ENCODE measurements at places on chromosomes 13 and 19. TPM values are rescaled to one million over a fixed set of nuclear protein-coding genes. Genes with fewer than 3 reads are reported as not detected.

GRCh38 chr19:45954156-45954555 is 19.5 kb downstream of the NOVA2 start:
- H3K27me3 ChIP-seq: no peaks in the 10 kb centered on the region
- no peak overlapping the region for H3K4me3 ChIP-seq
- H3K4me1 ChIP-seq: peaks cover 6% of the 10 kb centered on the region
- no peak overlapping the region for H3K27ac ChIP-seq

GRCh38 chr19:7346488-7346971 is 2.2 kb upstream of the ARHGEF18 start:
- H3K27me3 ChIP-seq: no peaks in the 10 kb centered on the region
- no peaks in the 10 kb centered on the region for H3K36me3 ChIP-seq
- no peaks in the 10 kb centered on the region for H3K4me1 ChIP-seq
- H3K4me3 ChIP-seq: no peak overlapping the region

DNA sequence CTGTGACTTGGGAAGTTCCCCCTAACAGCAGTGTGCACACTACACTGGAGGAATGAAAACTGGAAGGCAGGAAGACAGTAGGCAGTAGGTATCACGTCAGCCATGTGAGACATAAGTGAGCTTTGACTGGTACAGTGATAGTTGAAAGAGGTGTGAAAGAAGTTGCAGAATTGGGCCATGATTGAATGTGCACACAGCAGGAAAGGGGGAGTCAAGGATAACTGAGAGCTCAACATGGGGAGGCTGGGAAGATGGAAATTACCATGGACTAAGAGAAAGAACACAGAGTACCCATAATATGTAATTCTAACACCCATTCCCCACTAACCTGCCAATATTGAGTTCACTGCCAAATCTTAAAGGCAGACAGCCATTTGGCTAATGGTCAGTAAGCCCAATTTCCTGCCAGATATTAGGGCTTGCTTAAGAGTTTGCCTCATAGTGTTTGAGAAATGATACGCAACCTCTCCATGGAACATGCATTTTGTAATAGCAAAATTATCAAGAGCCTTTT is 321.7 kb downstream of the DCT start:
- DNase-seq: no peak
- H3K27me3 ChIP-seq: no peaks in the 10 kb centered on the region
- no peaks in the 10 kb centered on the region for H3K36me3 ChIP-seq
- H3K4me1 ChIP-seq: peaks cover 7% of the 10 kb centered on the region
- no peak overlapping the region for H3K4me3 ChIP-seq
- H3K27ac ChIP-seq: no peak overlapping the region

DNA sequence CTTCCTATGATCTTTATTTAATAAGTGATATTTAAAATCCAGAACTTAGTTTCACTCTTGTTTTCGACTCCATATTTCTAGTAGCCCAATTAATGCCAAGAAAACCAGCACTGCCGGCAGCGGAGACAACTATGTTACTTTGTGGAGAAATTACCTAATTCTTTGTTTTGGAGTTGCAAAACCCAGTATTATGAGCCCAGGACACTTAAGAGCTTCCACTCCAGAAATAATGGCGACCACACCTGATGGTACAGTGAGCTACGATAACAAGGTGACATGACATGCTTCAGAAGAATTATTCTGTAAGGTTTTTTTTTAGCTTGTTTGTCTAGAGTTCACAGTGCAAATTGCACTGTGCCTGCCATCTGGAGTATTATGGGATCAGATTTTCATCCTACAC is 136.4 kb downstream of the ZAR1L start:
- no peak overlapping the region for H3K4me3 ChIP-seq
- H3K27me3 ChIP-seq: no peaks in the 10 kb centered on the region
- no peaks in the 10 kb centered on the region for H3K4me1 ChIP-seq
- H3K27ac ChIP-seq: no peak overlapping the region
- DNase-seq: no peak

Gene PDX1
- not detected for total RNA-seq

Gene KDELR1
- total RNA-seq: 159 TPM

Gene GPR12
- 0.33 TPM for total RNA-seq

Gene SELENOV
- total RNA-seq: 3.9 TPM

Gene NOVA2
- 3.6 TPM for total RNA-seq

GRCh38 chr13:31052478-31052877 is 109.2 kb downstream of the HSPH1 start:
- H3K27ac ChIP-seq: no peak overlapping the region
- H3K4me3 ChIP-seq: no peak overlapping the region
- no peaks in the 10 kb centered on the region for H3K4me1 ChIP-seq
- no peaks in the 10 kb centered on the region for H3K27me3 ChIP-seq
- DNase-seq: no peak

DNA sequence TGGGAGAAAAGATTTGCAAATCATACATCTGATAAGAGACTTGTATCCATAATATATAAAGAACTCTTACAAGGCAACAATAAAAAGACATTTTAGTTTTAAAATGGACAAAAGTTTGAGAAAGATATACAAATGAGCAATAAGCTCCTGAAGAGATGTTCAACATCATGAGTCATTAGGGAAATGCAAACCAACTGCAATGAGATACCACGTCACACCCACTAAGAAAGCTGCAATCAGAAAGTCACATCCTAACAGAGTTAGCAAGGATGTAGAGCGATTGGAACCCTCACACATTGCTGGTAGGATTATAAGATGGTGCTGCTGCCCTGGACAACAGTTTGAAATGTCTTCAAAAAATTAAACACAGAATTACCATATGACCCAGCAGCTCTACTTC is 50.3 kb downstream of the GSX1 start:
- peaks cover 6% of the 10 kb centered on the region for H3K27me3 ChIP-seq
- no peak for DNase-seq
- H3K4me3 ChIP-seq: no peak overlapping the region

DNA sequence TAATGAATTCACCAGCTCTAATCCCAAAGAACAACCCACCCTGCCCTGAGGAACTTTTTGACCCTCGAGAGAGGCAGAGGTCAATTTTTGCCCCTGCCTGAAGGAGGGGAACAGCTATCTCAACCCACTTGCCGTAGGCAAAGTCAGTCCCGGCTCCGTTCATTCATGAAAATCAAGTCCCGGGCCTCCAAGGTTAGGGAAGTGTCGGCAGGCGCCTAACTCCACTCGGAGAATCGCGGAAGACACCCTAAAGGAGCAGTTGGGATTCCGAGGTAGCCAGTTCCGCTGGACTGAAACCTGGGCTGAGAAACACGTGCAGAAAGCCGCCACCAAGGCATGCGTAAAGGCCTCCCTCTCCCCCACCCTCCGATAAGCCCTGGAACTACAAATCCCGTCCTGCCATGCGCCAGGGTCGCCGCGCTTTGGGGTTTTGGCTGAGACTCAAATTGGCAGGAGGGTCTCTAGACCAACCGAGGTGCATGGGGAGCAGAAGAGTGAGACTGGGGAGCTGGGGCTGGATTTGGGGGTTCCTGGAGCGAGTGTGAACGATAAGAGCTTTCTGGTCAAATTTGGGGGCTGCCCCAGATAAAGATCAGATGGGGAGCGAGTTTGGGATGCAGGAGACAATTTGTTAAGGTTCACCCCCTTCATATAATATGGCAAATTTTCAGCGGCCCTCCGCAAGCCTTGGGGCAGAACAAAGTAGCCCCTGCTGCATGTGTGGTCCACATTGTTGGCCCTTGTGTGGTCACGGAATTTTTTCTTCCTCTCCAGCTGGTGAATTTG is at the start of gene TNPO2:
TSS of gene TNPO2 (minus strand) at position 292 of the 786 bp plus-strand sequence. CDS start 2,955 bp downstream, outside the sequence.
- no peaks in the 10 kb centered on the region for H3K27me3 ChIP-seq
- H3K4me3 ChIP-seq: peak within 1 kb of the TSS; percentile 0
- peak within 1 kb of the TSS; percentile 96 for H3K27ac ChIP-seq
- peaks cover 25% of the 10 kb centered on the region for H3K4me1 ChIP-seq

DNA sequence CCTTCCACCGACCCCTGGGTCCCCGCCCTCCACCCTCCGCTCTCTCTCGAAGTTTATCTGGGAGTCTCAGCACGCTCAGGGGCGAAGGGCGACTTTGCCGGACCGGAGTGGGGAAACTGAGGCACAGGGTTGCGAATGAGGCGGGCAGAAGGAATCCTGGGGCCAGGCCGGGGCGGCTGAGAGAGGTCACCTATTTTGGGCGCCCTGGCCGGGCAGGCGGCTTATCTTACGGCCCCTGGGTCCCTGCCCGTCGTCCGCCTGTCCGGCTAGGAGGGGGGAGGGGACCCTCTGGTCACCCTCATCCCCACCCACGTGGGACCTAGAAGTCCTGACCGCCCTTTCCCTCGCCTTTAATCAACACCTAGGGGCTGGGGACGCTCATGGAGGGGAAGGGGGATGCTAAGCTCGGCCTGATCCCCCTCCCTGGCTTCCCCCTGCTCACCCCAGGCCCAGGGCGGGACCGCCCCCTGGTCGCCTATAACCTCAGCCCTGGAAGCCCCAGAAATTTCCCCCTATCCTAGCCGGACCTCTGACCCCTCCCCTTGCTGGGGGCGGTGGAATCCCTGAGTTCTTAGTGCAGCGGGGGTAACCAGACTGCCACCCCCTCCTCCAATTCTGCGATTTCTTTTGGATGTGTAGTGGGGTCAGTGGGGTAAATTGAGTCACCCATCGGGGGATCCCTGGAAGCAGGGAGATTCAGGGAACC is 556 bp downstream of the TRIP10 start:
- H3K4me1 ChIP-seq: peaks cover 54% of the 10 kb centered on the region
- peaks cover 4% of the 10 kb centered on the region for H3K36me3 ChIP-seq
- peak overlapping the region; percentile 90 for H3K4me3 ChIP-seq
- peak overlapping the region; percentile 77 for H3K27ac ChIP-seq
- peak; percentile 52 for DNase-seq
- H3K27me3 ChIP-seq: no peaks in the 10 kb centered on the region

GRCh38 chr13:55062662-55063061 is 2034.0 kb downstream of the OLFM4 start:
- no peak overlapping the region for H3K27ac ChIP-seq
- H3K4me1 ChIP-seq: no peaks in the 10 kb centered on the region
- H3K4me3 ChIP-seq: no peak overlapping the region
- DNase-seq: no peak

DNA sequence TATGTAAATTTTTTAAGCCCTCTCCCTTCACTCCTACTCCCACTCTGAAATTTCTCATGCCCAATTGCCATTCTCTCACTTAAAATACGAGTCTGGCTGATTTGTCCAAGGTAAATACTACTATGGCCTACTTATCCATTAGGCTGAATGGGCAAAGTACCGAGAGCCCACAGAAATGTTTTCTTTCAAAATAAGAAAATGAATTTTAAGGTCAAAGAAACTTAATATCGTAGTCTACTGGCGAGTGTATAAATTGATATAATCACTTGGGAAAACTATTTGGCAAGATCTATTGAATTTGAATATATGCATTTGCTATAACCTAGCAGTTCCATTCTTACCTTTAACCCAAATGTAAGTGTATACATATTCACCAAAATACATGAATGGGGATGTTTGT is 32.7 kb downstream of the ZNF45 start:
- no peaks in the 10 kb centered on the region for H3K4me1 ChIP-seq
- no peak overlapping the region for H3K27ac ChIP-seq
- no peaks in the 10 kb centered on the region for H3K27me3 ChIP-seq
- peak overlapping the region; percentile 48 for H3K4me3 ChIP-seq
- H3K36me3 ChIP-seq: no peaks in the 10 kb centered on the region

Gene OR7E24
- not detected for total RNA-seq

GRCh38 chr19:3210347-3211017 is 14.0 kb upstream of the CELF5 start:
- peak; percentile 39 for DNase-seq
- no peaks in the 10 kb centered on the region for H3K4me1 ChIP-seq
- no peak overlapping the region for H3K27ac ChIP-seq

GRCh38 chr13:43631106-43631505 is 155.7 kb downstream of the ENOX1 start:
- no peaks in the 10 kb centered on the region for H3K36me3 ChIP-seq
- H3K4me1 ChIP-seq: no peaks in the 10 kb centered on the region
- H3K27ac ChIP-seq: no peak overlapping the region
- H3K27me3 ChIP-seq: no peaks in the 10 kb centered on the region

DNA sequence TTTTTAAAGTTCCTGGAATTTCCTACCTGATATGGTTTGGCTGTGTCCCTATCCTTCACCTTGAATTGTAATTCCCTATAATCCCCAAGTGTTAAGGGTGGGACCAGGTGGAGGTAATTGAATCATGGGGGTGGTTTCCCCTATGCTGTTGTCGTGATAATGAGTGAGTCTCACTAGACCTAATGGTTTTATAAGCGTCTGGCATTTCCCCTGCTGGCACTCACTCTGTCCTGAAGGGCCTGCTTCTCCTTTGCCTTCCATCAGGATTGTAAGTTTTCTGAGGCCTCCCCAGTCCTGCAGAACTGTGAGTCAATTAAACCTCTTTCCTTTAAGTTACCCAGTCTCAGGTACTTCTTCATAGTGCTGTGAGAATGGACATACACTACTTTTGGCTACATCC is 298.7 kb downstream of the HS6ST3 start:
- no peak overlapping the region for H3K4me3 ChIP-seq
- DNase-seq: no peak
- no peaks in the 10 kb centered on the region for H3K4me1 ChIP-seq
- H3K27me3 ChIP-seq: no peaks in the 10 kb centered on the region

GRCh38 chr13:30406779-30407416 is 15.4 kb upstream of the UBE2L5 start:
- H3K27me3 ChIP-seq: no peaks in the 10 kb centered on the region
- H3K4me3 ChIP-seq: no peak overlapping the region
- peaks cover 3% of the 10 kb centered on the region for H3K4me1 ChIP-seq
- H3K36me3 ChIP-seq: no peaks in the 10 kb centered on the region
- no peak for DNase-seq

GRCh38 chr19:43731846-43732245 is 16.0 kb downstream of the IRGC start:
- H3K27ac ChIP-seq: no peak overlapping the region
- no peak overlapping the region for H3K4me3 ChIP-seq
- no peaks in the 10 kb centered on the region for H3K4me1 ChIP-seq
- DNase-seq: no peak
- H3K36me3 ChIP-seq: peaks cover 46% of the 10 kb centered on the region

DNA sequence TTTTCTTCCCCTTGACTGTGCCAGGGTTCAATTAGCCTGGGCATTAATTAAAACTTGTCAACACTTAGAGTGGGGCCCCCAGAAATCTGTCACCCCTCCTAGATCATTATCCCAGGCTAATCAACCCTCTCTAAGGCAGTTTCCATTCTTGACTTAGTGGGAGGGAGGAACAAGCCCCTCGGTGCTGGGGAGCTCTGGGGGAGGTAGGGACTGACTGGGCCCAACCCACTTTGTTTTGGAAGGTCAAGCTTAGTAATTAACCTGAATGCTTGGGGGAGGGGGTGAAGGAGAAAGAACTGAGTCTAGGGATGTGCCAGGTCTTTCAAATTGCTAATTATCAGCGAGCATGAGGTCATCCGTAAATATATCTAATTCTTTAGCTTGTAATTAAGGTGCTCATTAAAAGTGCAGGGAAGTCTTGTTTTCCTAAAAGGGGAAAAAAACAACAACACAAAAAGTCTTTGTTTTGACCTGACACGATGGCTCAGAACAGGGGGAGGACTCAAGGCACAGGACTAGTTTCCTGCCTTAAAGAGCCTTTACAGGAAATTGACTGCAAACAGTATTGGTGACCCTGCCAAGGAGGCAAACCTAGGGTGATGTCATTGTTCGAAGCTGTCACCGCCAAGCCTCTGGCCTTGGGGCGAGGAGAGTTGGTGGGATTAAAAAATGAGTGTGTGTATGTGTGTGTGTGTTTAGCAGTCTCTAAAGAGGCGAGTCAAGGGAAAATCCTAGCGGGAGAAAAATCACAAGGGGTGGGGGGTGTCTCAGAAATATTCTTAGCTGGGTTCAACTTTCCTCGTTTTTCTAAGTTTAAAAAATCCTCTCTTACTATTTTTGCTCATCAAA is 19.4 kb downstream of the ACTN4 start:
- H3K27ac ChIP-seq: peak overlapping the region; percentile 97
- no peaks in the 10 kb centered on the region for H3K36me3 ChIP-seq
- H3K4me1 ChIP-seq: peaks cover 100% of the 10 kb centered on the region
- H3K27me3 ChIP-seq: no peaks in the 10 kb centered on the region
- no peak overlapping the region for H3K4me3 ChIP-seq
- DNase-seq: no peak

Gene MAST1
- total RNA-seq: not detected

All from thyroid gland (tissue), 4 donors.